ENCODE measurements at places on chromosomes 11 and 22. TPM values are rescaled to one million over a fixed set of nuclear protein-coding genes. Genes with fewer than 3 reads are reported as not detected.

- H3K36me3 ChIP-seq = no peaks in the 10 kb centered on the region
- H3K27ac ChIP-seq = no peak overlapping the region
- DNase-seq = no peak
Measured at GRCh38 chr11:17779861-17780594, 45.4 kb downstream of the KCNC1 start.

GRCh38 chr22:50569041-50569459 is 6.3 kb upstream of the SYCE3 start:
- no peak overlapping the region for H3K4me3 ChIP-seq
- no peak overlapping the region for H3K27ac ChIP-seq
- no peaks in the 10 kb centered on the region for H3K36me3 ChIP-seq
- no peaks in the 10 kb centered on the region for H3K27me3 ChIP-seq
- DNase-seq = no peak

DNA sequence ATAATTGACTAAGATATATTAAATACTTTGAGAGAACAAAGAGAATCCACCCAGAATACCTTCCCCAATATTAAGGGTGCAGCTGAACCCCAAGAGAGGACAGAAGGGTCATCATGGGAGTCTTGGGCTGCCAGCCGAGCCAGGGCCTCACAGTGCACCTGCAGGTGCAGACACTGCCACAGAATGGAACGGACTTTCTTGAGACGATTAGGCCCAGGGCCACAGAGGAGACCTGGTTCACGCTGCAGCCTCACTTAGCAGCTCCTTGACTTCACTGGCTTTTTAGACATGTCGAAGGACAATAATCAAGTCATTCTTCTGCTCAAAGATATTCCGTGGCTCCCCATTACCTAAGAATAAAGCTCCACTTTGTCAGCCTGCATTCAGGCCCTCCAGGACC is 100.6 kb downstream of the PHF21B start:
- no peaks in the 10 kb centered on the region for H3K4me1 ChIP-seq
- H3K27ac ChIP-seq = no peak overlapping the region
- no peak overlapping the region for H3K4me3 ChIP-seq
- H3K27me3 ChIP-seq = no peaks in the 10 kb centered on the region

GNAZ gene
- 20.2 TPM for total RNA-seq

GRCh38 chr11:125091247-125091876 is 20.1 kb downstream of the TMEM218 start:
- no peak overlapping the region for H3K27ac ChIP-seq
- H3K36me3 ChIP-seq = no peaks in the 10 kb centered on the region
- DNase-seq = peak; percentile 54
- H3K27me3 ChIP-seq = no peaks in the 10 kb centered on the region
- H3K4me1 ChIP-seq = peaks cover 6% of the 10 kb centered on the region

DNA sequence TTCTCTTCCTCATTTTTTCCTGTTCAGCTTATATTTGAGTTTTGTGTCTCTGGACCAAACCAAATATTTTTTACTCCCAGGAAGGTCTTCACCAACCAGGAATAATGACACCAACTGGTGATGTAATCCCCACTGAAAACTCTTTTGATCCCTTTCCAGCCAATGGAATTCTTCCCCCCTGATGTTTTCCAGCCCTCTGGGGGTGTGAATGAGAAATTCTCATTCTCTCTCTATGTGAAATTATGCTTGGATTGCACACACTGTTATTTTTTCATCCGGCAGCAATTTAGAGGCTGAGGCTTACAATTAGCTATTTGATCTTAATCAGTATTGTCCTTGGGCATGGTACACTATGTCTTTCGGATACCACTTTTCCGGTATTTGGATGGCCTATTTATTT is 39.5 kb upstream of the SLC1A2 start:
- no peaks in the 10 kb centered on the region for H3K36me3 ChIP-seq
- no peak overlapping the region for H3K4me3 ChIP-seq
- no peak overlapping the region for H3K27ac ChIP-seq
- no peak for DNase-seq
- H3K4me1 ChIP-seq = no peaks in the 10 kb centered on the region
- no peaks in the 10 kb centered on the region for H3K27me3 ChIP-seq

DNA sequence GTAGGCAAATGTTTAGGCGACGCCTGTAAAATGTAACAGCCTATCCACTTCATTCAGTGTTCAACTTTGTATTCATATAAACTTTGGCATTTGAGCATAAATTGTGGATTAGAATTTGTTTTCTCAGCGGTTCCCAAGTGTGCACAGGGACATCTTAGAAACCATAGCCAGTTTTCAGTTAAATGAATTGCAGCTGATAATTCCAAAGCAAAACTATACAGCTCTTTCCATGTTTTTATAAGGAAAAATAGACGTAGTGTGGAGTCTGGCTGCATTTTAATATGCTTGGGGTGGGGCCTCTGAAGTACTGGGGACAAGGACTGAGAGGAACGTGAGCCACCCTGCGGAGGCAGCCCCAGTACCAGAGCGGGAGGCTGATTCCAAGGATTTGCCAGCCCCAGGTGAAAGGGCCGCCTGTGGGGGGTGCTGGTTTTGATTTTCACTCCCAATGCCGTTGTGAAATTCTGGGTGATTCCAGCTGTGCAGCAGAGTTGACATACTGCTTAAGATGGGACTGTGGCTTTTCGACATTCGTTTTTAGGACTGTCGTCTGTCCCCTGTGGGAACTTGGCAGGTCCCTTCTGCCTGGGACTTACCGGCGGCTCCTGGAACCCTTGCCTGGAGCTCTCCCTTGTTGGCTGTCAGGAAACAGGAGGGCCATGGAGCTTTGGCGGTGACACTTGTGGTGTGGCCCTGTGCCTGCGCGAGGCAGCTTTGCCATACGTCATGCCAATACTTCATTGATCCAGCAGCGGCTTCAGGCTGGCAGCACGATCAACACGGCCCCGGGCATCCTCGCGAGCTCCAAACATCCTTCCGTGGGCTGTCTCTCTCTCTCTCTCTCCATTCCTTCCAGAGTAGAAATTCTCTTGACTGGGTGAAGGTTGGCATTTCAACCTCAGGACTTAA is 370.9 kb downstream of the TBC1D22A start:
- no peaks in the 10 kb centered on the region for H3K36me3 ChIP-seq
- no peaks in the 10 kb centered on the region for H3K4me1 ChIP-seq
- no peak overlapping the region for H3K4me3 ChIP-seq
- no peak overlapping the region for H3K27ac ChIP-seq
- DNase-seq = no peak

GRCh38 chr11:37504060-37504611 is 906.1 kb upstream of the RAG2 start:
- no peak overlapping the region for H3K4me3 ChIP-seq
- H3K27me3 ChIP-seq = no peaks in the 10 kb centered on the region
- no peak overlapping the region for H3K27ac ChIP-seq

DNA sequence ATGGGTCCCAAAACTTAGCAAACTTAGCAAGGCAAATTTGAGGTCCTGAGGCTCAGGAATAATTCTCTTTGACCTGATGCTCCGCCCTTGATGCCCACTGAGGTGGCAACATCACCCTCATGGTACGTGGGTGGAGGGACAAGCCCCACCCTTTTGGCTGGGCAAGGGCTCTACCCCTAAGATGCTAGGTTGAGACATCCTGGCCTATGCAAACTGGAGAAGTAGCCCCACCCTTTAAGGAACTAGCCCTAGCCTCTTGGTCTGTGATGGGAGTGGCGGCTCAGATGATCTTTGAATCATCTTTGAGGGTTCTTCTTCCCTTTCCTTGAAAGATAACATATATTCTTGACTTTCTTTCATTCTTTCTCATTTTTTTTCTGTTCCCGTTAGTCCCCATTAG is 32.9 kb downstream of the CABIN1 start:
- no peak overlapping the region for H3K4me3 ChIP-seq
- no peaks in the 10 kb centered on the region for H3K27me3 ChIP-seq
- DNase-seq = no peak
- H3K36me3 ChIP-seq = no peaks in the 10 kb centered on the region
- H3K4me1 ChIP-seq = no peaks in the 10 kb centered on the region

- DNase-seq = no peak
- peaks cover 28% of the 10 kb centered on the region for H3K4me1 ChIP-seq
- H3K27ac ChIP-seq = peak overlapping the region; percentile 64
Measured at GRCh38 chr11:33722590-33723234, 13.5 kb downstream of the CD59 start.

Data from testis (tissue), 5 donors.